Spinal cord (tissue), 10 donors: ENCODE measurements at places on chromosomes 5 and 9. TPM values are rescaled to one million over a fixed set of nuclear protein-coding genes. Genes with fewer than 3 reads are reported as not detected.

DNA sequence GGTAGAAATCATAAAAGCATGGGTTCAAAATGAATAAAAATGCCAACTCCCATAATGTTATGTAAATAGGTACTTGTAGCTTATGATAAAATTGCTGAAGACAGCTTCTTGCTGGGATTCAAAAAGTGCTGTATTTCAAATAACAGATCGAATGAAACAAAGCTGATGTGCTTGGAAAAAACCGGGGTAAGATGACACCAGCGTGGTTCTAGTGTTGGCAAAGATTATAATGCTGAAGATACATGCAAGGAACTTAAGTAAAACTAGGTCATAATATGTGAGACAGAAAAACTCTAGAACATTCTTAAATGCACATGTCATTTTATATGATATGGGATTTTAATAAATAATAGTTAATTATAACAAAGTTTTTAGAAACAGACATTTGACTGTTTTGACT is 44.4 kb upstream of the APC start:
- H3K27me3 ChIP-seq, result no peaks in the 10 kb centered on the region
- no peaks in the 10 kb centered on the region for H3K4me1 ChIP-seq
- no peak overlapping the region for H3K27ac ChIP-seq
- no peaks in the 10 kb centered on the region for H3K36me3 ChIP-seq

- H3K27ac ChIP-seq, result no peak overlapping the region
- no peak overlapping the region for H3K4me3 ChIP-seq
- DNase-seq, result no peak
- H3K27me3 ChIP-seq, result no peaks in the 10 kb centered on the region
- H3K4me1 ChIP-seq, result no peaks in the 10 kb centered on the region
Observed at GRCh38 chr5:67383451-67383850, 186.9 kb upstream of the CD180 start.

- H3K4me1 ChIP-seq, result peaks cover 3% of the 10 kb centered on the region
- no peaks in the 10 kb centered on the region for H3K27me3 ChIP-seq
- DNase-seq, result no peak
- no peaks in the 10 kb centered on the region for H3K36me3 ChIP-seq
Observed at GRCh38 chr5:146751781-146752401, 126.7 kb downstream of the PPP2R2B start.

- H3K27me3 ChIP-seq, result no peaks in the 10 kb centered on the region
- no peak overlapping the region for H3K27ac ChIP-seq
- H3K36me3 ChIP-seq, result no peaks in the 10 kb centered on the region
- H3K4me1 ChIP-seq, result peaks cover 3% of the 10 kb centered on the region
- DNase-seq, result no peak
Observed at GRCh38 chr5:93303291-93303691, 277.7 kb downstream of the NR2F1-AS1 start.

GRCh38 chr5:44294516-44294915 is 94.7 kb downstream of the FGF10 start:
- no peak overlapping the region for H3K27ac ChIP-seq
- no peak overlapping the region for H3K4me3 ChIP-seq
- H3K4me1 ChIP-seq, result no peaks in the 10 kb centered on the region

DNA sequence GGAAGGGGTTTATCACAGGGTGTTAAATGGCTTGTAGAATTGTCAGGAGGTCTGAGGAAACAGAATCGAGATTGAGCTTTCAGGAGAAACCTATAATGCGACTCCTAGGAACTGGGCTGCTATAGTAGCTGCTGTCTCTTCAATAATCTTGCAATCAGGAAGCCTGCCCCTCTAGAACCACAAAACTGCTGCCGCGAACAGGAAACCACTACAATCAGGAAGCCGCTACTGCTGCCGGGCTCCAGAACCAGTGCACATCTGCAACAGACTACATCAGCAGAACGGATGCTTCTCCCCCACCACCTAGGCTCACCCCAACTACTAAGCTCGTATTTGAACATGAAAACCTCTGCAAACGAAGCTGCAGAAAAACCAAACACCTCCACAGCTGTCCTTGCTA is 31.6 kb downstream of the TNFSF8 start:
- DNase-seq, result no peak
- H3K27me3 ChIP-seq, result no peaks in the 10 kb centered on the region
- no peaks in the 10 kb centered on the region for H3K4me1 ChIP-seq
- H3K36me3 ChIP-seq, result no peaks in the 10 kb centered on the region
- no peak overlapping the region for H3K4me3 ChIP-seq

DNA sequence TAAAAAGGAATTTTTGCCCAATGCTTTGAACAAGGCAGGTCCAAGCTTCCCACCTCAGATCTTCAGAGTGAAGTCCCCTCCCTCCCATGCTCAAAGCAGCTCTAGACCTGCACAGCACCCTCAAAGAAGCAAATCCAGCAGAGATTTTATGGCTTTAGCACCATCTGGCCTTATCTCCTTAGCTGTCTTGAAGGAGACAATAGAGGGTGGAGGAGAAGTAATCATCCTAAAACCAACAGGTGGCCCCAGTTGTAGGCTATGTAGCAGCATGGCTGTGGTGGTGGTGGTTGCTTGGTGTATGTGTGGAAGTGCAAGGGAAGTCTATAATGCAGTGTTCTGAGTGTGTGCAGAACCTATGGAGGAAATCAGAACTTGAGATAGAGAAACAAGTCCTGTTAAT is 140.1 kb downstream of the GRIA1 start:
- H3K27ac ChIP-seq, result no peak overlapping the region
- no peaks in the 10 kb centered on the region for H3K27me3 ChIP-seq
- H3K4me1 ChIP-seq, result peaks cover 4% of the 10 kb centered on the region

GRCh38 chr9:131661568-131662288 is 78.1 kb downstream of the RAPGEF1 start:
- H3K27ac ChIP-seq, result no peak overlapping the region
- peaks cover 24% of the 10 kb centered on the region for H3K4me1 ChIP-seq
- H3K4me3 ChIP-seq, result no peak overlapping the region

DNA sequence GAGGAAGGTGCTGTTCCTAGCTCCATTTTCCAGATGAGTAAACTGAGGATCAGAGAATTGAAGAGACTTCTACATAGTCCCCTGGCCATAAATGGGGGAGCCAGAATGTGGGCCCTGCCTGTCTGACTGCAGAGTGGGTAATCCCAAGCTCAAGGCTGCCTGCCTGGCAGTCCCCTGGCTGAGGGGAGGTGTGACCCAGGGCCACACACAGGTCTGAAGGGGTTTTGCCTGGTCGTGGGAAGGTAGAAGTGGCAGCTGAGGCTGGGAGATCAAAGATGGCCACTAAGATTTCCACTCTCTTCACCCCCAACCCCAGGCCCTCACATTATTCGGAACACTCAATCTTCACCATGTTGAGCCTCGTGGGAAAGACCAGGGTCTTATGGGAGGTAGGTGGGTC is 176.3 kb downstream of the MACROH2A1 start:
- peaks cover 4% of the 10 kb centered on the region for H3K4me1 ChIP-seq
- no peak for DNase-seq
- H3K36me3 ChIP-seq, result no peaks in the 10 kb centered on the region
- H3K4me3 ChIP-seq, result no peak overlapping the region
- no peaks in the 10 kb centered on the region for H3K27me3 ChIP-seq

DNA sequence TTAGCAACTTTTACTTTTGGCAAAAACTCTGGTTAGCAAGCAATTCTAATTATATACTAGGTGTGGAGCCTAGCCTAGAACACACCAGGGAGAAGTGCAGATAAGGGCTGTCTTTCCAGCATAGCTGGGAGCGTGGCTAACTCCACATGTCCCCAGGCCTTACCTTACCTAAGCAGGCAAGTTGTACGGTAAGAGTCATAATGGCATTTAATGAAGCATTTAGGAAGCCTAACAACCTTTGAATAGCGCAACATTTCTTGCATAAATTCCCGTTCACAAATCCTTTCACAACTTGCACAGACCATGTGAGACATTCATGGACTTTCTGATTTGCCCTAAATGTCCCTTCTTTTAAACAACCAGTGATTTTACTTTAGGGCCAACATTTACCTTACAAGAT is 917.4 kb upstream of the ACO1 start:
- H3K36me3 ChIP-seq, result no peaks in the 10 kb centered on the region
- H3K27me3 ChIP-seq, result no peaks in the 10 kb centered on the region
- no peak overlapping the region for H3K27ac ChIP-seq
- H3K4me3 ChIP-seq, result no peak overlapping the region

DNA sequence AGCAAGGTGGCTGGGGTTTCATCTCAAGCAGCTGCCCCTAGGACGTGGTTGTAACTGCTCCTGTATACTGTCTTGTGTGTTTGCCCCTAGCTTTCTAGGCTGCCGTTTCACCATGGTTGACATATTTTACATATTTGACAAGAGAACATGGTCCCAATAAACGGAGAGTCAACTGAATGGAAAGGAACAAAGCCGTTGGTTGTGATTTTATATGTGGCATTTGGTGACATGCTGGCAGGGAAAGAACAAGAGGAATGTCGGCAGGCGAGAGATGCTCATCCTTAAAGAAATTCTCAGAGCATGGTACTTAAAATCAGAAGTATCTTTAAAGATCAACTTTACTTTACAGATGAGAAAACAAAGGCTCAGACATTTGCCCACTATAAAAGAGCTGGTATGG is 11.8 kb downstream of the ZNF366 start:
- no peaks in the 10 kb centered on the region for H3K27me3 ChIP-seq
- no peaks in the 10 kb centered on the region for H3K36me3 ChIP-seq
- H3K4me1 ChIP-seq, result peaks cover 3% of the 10 kb centered on the region
- no peak overlapping the region for H3K27ac ChIP-seq

- DNase-seq, result no peak
- no peaks in the 10 kb centered on the region for H3K27me3 ChIP-seq
- no peaks in the 10 kb centered on the region for H3K36me3 ChIP-seq
- no peak overlapping the region for H3K27ac ChIP-seq
- H3K4me3 ChIP-seq, result no peak overlapping the region
Observed at GRCh38 chr9:112011051-112011620, 114.5 kb downstream of the UGCG start.

GRCh38 chr9:4269872-4270271 is 30.0 kb downstream of the GLIS3 start:
- no peak overlapping the region for H3K4me3 ChIP-seq
- DNase-seq, result no peak
- no peaks in the 10 kb centered on the region for H3K4me1 ChIP-seq
- H3K27me3 ChIP-seq, result no peaks in the 10 kb centered on the region
- H3K36me3 ChIP-seq, result no peaks in the 10 kb centered on the region

GRCh38 chr9:109035684-109036423 is 22.6 kb upstream of the CTNNAL1 start:
- H3K27me3 ChIP-seq, result no peaks in the 10 kb centered on the region
- DNase-seq, result no peak
- H3K27ac ChIP-seq, result peak overlapping the region; percentile 72
- peaks cover 19% of the 10 kb centered on the region for H3K36me3 ChIP-seq
- H3K4me3 ChIP-seq, result no peak overlapping the region

DNA sequence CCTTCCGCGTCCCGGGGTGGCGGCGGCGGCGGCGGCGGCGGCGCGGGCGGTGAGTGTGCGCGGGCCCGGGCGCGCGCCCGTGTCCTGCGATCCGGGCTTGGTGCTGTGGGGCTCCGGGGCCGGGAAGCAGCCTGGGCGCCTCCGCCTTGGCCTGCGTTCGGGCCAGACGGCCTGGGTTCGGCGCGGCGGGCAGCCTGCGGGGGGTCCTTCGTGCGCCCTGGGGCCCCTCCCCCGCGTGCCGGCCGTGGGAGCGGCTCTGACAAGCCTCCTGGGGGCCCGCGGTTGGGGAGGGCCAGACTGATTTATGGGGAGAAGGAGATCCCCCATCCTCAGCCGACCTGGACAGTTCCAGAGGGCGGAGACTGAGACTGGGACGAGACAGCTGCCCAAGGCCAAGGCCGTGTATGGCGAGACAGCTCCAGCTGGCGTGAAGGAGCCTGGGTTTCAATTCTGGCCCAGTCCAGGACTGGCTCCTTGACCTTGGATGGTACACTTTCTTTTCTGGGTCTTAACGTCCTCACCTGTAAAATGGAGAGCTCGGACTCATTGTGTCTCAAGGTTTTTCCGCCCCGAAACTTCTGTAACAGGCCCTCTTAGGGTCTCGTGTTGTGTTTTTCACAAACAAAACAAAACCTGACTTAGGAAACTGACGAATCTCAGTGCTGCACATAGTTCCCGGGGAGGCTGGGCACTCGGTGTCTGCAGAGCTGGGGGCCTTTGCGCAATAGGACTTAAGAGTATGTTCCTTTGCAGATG is 603 bp downstream of the TMEM268 start:
- H3K36me3 ChIP-seq, result no peaks in the 10 kb centered on the region
- H3K27ac ChIP-seq, result peak overlapping the region; percentile 44
- H3K27me3 ChIP-seq, result no peaks in the 10 kb centered on the region
- peak; percentile 74 for DNase-seq
- H3K4me1 ChIP-seq, result peaks cover 23% of the 10 kb centered on the region

- H3K4me3 ChIP-seq, result peak overlapping the region; percentile 80
- H3K4me1 ChIP-seq, result peaks cover 29% of the 10 kb centered on the region
- H3K27ac ChIP-seq, result peak overlapping the region; percentile 98
- no peaks in the 10 kb centered on the region for H3K36me3 ChIP-seq
- no peak for DNase-seq
Observed at GRCh38 chr9:70413464-70413798, 1.0 kb downstream of the KLF9 start.

DNA sequence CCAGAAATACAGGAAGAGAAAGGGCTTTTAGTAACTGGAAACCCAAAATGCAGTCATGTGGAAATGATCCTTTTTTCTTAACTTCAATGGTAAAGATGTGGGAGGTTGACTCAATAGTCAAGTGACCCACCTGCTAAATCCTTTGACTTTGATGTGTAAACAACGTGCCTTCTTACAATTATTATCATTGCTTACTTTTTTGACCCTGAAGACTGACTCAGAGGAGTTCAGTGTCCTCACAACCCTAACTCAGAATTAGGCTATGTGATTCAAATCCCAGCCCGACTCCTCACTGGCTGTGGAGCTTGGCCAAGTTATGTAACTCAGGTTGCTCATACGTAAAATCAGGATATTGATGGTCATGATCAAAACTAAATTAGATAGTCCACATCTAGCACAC is 27.9 kb downstream of the ANXA1 start:
- H3K36me3 ChIP-seq, result no peaks in the 10 kb centered on the region
- no peaks in the 10 kb centered on the region for H3K4me1 ChIP-seq
- H3K27ac ChIP-seq, result no peak overlapping the region

- H3K36me3 ChIP-seq, result peaks cover 4% of the 10 kb centered on the region
- H3K27me3 ChIP-seq, result no peaks in the 10 kb centered on the region
- DNase-seq, result no peak
- no peaks in the 10 kb centered on the region for H3K4me1 ChIP-seq
- H3K4me3 ChIP-seq, result no peak overlapping the region
Observed at GRCh38 chr9:111559000-111559610, 34.1 kb downstream of the ZNF483 start.

DNA sequence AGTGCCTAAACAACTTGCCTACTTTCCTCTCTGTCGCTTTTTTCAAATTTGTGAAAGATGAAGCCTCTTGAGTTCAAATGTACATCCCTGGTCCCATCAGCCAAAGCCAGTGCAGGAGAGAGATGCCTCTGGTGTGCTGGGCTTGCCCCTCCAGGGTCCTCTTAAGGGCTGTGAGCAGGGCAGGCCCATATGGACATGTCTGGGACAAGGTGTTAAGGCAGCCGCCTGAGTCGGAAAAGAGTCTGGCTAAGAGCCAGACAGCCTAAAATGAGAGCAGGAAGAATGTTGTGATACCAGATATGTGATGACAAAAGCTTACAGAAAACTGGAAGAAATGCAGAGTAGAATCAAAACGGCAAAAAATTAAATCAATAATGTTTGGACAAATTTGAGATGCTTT is 72.5 kb downstream of the APTX start:
- H3K36me3 ChIP-seq, result no peaks in the 10 kb centered on the region
- H3K27me3 ChIP-seq, result no peaks in the 10 kb centered on the region
- H3K27ac ChIP-seq, result no peak overlapping the region
- H3K4me3 ChIP-seq, result no peak overlapping the region
- no peaks in the 10 kb centered on the region for H3K4me1 ChIP-seq

The ACSL6 gene
- polyA plus RNA-seq, result 72.1 TPM

The OR13F1 gene
- not detected for polyA plus RNA-seq

The EMB gene
- 3.6 TPM for polyA plus RNA-seq

The B4GALT7 gene
- 27.3 TPM for polyA plus RNA-seq

The PFN3 gene
- polyA plus RNA-seq, result 1.00 TPM

The COL15A1 gene
- 23.3 TPM for polyA plus RNA-seq

The DIRAS2 gene
- polyA plus RNA-seq, result 48.5 TPM

The WWC1 gene
- polyA plus RNA-seq, result 38.7 TPM

The PRLR gene
- 2.6 TPM for polyA plus RNA-seq

The ARID3C gene
- polyA plus RNA-seq, result 0.60 TPM

The SPINK13 gene
- polyA plus RNA-seq, result 0.30 TPM
